ENCODE measurements at places on chromosomes 5 and 9.

- DNase-seq, result no peak
Observed at GRCh38 chr5:139394654-139395566, at the start of gene PROB1. TSS of gene PROB1 (minus strand) at chr5:139395104. CDS start at chr5:139395081, 23 bp downstream.

- no peak for DNase-seq
Observed at GRCh38 chr9:124448019-124448418, 2.2 kb upstream of the ADGRD2 start.

GRCh38 chr9:107650321-107650720, 160.8 kb upstream of the KLF4 start:
- no peak for DNase-seq

- no peak for DNase-seq
Observed at GRCh38 chr9:29644514-29644913, 2071.2 kb upstream of the C9orf72 start.

DNA sequence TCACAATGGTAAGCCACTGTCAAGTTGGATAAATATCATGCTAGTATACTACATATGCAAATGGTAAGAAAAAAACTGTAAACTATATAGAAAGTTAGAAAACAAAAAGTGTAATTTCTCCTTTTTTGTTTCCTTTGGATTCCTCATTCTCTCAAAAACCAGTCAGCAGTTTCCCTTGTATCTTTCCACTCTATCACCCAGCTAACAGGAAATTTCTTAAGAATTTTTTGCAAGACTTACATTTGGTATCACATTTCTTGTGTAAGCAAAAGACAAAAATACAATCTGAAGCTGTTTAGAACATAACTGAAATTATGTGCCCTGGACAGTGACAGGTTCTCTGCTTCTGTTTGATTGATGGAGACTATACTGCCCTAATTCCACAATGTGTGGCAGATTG, 25.2 kb upstream of the MSH3 start:
- no peak for DNase-seq

GRCh38 chr5:103454770-103455169, 107.8 kb downstream of the NUDT12 start:
- DNase-seq, result no peak

DNA sequence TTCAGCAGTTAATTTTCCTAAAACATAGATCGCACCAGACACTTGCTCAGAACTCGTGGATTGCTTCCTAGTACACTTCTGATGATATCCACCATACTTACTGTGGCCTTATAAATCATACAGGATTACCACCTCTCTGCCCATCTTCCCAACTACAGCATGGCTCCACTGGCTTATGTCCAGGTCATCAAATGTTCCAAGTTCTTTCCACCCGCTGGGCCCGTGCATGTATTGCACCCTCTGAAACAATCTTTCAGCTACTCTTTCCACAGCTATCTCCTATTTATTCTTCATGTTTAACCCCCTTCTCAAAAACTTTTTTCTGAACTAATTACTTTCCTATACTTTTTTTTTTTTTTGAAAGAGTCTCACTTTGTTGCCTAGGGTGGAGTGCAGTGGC, 18.5 kb downstream of the FBXW2 start:
- DNase-seq, result no peak

- no peak for DNase-seq
Observed at GRCh38 chr9:85702726-85703289, 38.9 kb downstream of the AGTPBP1 start.

- no peak for DNase-seq
Observed at GRCh38 chr5:65809817-65810531, 88.0 kb downstream of the NLN start.

DNA sequence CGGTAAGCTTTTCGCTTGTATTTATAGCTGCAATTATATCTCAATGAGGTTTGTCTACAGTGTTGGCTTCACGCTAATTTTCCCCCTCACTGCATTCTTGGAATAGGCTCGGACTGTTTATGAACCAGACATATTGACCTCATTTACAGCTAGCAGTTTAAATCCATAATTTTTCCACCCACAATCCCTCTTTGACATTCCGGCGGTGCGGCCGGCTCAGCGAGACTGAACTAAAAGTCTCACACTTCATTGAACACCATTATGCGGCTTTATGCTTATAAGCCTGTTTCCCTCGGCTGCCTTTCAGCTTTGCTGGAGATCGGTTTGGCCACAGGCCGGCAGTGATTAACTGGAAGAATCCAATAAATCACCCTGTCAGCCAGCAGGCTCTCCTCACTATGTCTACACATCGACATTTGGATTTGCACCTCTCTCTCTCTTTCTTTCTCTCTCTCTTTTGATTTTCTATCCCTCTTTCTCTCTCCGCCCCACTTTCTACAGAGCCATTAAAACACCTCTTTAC, 315.0 kb upstream of the TLE4 start:
- no peak for DNase-seq
